ENCODE measurements at places on chromosomes 5 and 9.

DNA sequence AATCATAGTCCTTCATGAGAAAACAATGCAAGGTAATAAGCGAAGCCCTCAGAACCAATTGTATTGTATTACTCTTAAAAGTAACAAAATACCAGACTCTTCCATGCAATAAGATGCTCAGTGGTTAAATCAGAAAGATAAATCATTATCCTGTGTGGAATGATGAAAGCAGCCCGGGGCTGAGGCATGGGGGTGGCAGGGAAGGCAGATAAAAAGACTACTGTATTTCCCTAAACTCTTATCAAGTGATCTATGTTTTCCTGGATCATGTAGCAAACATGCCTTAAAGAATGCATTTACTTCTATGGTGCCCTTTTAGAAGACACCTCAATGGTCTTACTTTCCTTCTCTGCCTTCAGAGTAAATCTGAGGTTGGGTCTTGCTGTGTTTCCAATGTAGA, 105.6 kb upstream of the DAPK1 start:
- no peak for DNase-seq

GRCh38 chr5:90685425-90686022, 126.9 kb downstream of the ADGRV1 start:
- DNase-seq, result no peak

DNA sequence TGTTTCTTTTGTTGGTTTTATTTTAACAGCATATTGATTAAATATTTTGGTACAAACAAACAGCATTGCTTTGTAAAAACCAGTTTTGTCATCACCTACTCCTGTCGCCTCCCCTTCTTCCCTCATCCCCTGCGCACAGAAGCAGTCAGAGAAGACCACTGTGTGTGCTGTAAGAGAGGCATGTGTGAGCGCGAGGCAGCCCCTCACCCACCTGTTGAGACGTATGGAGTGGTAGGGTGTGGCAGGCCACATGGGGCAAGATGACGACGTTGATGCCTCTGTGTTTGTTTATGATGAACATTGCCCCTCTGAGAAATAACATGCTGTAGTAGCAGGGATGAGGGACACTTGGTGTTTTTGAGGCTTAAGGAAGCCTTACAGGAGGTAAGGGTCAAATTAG, 71.3 kb downstream of the GPR21 start:
- no peak for DNase-seq

DNA sequence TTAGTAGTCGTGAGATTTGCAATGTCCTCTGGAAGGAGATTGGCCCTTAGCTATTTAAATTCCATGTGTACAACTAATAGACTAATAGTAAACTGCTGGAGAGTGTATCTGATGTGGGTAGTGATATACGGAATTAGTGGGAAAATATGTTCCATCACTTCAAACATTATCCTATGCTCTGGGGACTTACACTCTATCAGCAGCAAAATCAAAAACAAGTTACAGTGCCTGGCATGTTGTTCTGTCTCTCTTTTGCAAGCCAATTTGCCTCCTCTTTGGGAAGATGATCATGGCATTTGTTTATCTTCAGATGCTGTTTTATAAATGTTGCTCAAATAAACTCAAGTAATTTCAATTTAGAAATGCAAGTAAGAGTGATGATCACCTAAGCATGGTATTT, 311.9 kb upstream of the ACO1 start:
- DNase-seq, result no peak

- DNase-seq, result no peak
Observed at GRCh38 chr5:67204821-67205220, 8.2 kb upstream of the CD180 start.

GRCh38 chr9:274406-274805, 59.7 kb downstream of the DOCK8 start:
- DNase-seq, result no peak

- DNase-seq, result no peak
Observed at GRCh38 chr9:120258096-120258495, 321.9 kb downstream of the CDK5RAP2 start.

DNA sequence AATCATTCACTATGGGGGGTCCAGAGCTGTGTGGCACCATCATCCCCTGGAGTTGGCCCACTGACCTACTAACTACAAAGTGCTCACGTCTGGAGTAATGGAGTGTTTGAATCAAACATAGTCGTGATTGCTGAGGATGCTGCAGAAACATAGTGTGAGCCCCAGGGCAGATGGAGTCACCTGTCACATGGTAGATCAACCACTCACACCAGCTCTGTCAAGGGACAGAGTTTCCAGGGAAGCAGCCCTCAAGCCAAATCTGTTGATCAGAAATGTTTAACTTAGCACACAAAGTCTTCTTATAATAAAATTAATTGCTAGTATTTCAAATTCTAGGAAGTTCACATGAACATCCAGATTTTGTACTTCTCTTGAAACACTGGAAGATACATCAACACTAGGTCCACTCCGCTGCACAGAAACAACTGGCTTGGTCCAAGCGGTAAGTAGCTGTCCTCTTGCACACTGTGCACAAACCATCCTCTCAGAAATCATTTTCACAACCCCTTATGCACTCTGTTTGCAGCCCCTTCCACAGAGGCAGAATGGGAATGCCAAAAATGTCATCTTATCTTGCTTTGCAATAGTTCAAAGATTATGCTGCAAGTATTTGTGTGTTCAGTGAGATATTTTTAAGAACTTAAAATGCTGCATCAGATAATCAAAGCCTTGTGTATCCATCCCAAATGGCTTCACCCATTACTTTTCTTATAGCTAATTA, 191.0 kb downstream of the EPB41L4A start:
- no peak for DNase-seq

- DNase-seq, result no peak
Observed at GRCh38 chr5:118687100-118687499, 301.2 kb downstream of the DTWD2 start.

GRCh38 chr5:179817470-179817840, 3.2 kb upstream of the SQSTM1 start:
- DNase-seq, result peak; percentile 55

- DNase-seq, result no peak
Observed at GRCh38 chr5:109943701-109944235, 254.0 kb downstream of the MAN2A1 start.

DNA sequence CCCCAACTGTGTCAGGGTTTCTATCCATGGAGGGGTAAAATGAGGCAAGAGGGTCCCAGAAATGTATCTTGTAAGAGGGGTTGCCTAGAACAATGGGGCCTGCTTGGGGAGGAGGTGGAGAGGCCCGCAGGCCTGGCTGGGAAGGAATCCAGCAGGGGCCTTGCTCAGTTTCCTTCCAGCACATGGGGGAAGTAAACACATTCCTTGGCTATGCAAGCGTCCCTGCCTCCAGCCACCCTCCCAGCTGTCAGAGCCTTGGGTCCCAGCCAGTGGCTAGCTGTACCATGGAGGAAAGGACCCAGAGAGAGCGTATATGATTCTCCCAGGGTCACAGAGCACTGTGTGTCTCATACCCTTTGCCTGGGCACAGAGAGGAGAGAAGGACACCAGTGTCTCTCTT, 71.1 kb upstream of the IL17B start:
- no peak for DNase-seq

DNA sequence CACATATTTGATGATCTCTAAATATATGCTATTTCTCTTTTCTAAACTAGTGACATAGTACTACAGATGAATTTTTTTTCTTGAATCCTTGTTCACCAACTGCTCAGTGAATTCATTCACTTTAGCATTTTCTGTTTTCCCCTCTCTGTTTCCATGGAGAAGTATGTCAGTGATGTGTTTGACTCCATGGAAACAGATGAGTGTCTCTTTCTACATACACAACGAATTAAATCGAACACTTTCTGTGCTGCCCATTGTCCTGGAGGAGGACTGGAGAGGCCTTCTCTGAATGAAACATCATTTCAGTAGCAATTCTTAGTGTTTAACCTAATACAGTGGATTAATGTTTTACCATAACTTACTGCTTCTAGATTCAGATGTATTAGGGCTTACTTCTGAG, 9.5 kb downstream of the INVS start:
- no peak for DNase-seq

- no peak for DNase-seq
Observed at GRCh38 chr5:149904977-149905376, 39.6 kb downstream of the PDE6A start.

DNA sequence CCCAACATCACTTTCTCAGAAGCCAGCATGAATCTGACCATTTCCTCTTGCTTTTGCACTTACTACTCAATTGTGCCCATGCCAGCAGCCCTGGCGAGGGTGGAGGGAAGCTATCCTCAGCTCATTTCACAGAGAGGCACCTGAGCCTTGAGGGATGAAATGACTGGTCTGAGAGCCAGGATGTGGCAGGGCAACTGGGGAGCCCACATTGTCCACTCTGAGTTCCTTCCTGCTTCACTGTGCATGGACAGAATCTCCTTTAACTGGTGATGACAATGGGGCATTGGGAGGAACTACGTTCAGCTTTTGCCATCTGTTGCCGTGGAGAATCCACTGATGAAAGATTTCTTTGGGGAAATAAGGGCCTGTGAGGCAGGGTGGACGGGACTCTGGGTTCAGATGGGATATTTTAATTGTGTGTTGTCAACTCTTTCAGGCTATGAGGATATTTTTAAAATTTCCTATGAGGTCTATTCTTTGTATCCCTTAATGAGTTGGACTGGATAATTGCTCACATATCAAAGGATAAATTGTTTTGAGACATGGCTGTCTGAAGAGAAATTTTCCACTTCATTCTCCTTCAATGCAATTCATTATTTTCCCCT, 78.3 kb downstream of the TNC start:
- DNase-seq, result no peak

- peak; percentile 72 for DNase-seq
Observed at GRCh38 chr5:72363166-72363802, 43.1 kb downstream of the PTCD2 start.

All from GM23338 (cell line).